ENCODE measurements at places on chromosomes 7 and 10.

GRCh38 chr10:109933984-109934565 lies 10.8 kb upstream of the XPNPEP1 start:
- DNase-seq = no peak

GRCh38 chr10:76298329-76298728 lies 866.9 kb downstream of the LRMDA start:
- no peak for DNase-seq

DNA sequence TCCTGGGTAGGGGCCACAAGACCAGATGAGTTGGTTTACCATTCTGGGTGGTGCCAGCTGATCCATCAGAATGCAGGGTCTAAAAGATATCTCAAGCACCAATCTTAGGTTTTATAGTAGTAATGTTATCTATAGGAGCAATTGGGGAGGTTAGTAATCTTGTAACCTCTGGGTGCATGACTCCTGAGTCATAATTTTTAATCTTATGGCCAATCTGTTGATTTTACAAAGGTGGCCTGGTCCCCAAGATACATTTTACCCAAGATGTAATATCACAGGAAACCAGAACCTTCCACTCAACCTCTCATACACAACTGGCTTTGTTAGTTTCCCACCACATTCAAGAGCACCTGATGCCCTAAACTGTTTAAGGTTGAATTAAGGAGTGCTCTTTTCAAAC lies 79.5 kb downstream of the C1GALT1 start:
- no peak for DNase-seq

DNA sequence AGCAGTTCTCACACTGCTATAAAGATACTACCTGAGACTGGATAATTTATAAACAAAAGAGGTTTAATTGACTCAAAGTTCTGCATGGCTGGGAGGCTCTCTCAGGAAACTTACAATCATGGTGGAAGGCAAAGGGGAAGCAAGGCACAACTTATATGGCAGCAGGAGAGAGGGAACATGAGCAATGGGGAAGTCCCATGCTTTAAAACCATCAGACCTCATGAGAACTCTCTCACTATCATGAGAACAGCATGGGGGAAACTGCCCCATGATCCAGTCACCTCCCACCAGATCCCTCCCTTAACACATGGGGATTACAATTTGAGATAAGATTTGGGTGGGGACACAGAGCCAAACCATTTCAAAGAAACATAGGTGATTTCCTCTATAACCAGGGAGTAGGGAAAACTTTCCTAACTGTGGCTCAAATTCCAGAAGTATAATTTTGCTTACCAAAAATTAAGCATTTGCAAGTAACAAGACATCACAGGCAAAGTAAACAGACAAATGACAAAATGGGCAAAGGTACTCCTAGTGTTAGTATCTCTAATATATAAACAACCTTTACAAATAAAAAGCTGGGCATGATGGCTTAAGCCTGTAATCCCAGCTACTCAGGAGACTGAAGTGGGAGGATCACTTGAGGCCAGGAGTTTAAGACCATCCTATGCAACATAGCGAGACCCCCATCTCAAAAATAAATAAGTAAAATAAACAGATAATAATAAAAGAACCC lies 88.0 kb downstream of the KBTBD2 start:
- no peak for DNase-seq

DNA sequence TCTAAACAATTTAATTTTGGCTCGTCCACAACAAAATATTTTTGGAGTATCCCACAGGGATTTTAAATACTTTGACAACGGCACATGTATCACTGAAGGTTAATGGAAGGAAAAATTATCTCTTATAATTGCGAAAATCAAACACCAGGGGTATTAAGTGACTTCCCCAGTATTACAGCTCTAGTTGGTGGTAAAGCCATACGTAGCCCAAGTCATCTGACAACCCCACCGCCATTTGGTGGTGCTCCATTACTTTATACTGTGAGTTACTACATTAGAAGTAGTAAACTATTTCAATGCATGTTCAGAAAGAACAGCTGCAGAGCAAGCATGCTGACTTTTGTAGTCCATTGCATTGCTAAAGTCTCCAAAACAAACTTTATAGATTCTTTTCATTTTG lies 179.7 kb downstream of the HGF start:
- no peak for DNase-seq

- no peak for DNase-seq
Measured at GRCh38 chr10:126029999-126030398, 133.6 kb downstream of the FANK1 start.

DNA sequence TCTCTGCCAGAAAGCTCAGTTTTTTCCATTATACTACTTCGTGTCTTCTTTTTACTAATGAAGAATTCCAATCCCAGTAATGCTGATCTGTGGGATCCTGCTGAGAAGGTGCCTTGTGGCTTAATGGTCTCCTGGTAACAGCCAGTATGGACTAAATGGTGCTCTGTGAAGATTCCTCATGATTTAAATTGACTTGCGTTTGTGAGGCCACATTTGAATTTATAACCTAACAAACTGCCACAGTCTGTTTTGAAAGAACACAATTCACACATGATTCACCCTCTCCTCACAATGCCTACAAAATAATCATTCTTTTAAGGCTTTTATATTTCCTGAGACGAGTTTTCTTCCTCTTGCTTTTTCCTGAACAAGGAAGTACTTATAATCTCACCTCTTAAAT lies 140.0 kb downstream of the MBL2 start:
- DNase-seq = no peak

DNA sequence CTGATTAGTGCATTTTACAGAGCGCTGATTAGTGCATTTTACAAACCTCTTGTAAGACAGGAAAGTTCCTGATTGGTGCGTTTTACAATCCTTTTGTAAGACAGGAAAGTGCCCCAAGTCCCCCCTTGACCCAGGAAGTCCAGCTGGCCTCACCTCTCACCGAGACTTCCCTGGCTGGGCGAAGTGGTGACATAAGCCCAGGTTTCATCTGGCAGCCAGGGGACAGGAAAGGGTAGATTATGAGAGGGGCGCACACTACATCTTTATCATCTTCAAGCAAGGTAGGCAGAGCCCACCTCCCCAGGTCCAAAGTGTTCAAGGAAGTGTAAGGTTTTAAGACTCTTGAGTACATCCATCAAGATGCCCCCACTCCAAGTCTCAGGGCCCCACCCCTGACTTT lies 5.5 kb upstream of the GDF10 start:
- DNase-seq = peak; percentile 2

- no peak for DNase-seq
Measured at GRCh38 chr10:17216901-17217395, 11.1 kb upstream of the VIM start.

DNA sequence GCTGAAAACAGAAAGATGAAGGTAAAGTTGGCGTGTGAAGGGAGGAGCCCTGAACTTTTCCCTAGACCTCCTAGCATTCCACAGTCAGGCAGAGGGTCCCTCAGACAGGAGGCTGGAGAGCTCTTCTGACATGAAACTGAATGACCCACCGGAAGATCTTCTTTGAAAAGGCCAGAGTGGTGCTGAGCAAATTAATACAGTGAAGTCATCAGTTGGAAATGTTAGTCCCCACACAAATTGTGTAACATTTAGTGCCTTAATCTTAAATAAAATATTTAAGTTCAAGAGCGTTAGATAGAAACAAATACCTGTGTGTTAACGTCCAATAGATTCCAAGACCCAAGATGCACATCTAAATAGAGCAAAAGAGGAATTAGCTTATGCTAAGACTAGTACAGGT lies 49.0 kb upstream of the WNT16 start:
- no peak for DNase-seq

- DNase-seq = no peak
Measured at GRCh38 chr10:101892782-101893391, 49.3 kb upstream of the KCNIP2 start.

- no peak for DNase-seq
Measured at GRCh38 chr7:341841-342638, 52.1 kb downstream of the FOXL3 start.

- peak; percentile 79 for DNase-seq
Measured at GRCh38 chr7:20219446-20220292, 2.5 kb upstream of the MACC1 start.

GRCh38 chr7:129298268-129298893 lies 73.6 kb downstream of the AHCYL2 start:
- no peak for DNase-seq

DNA sequence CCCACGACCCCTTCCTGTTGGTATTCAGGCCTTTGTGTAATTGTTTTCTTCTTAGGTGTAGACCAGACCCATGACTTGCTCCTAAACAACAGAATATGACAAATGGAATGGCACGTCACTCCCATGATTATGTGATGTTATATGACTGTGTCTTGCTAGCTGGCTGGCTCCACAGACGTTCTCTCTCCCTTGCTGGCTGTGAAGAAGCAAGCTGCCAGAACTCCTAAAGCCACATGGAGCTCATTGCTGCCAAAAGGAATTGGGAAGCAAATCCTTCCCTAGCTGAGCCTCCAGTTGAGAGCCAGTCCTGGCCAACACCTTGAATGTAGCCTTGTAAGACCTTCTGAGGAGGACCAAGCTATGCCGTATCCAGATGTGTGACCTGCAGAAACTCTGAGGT lies 74.2 kb downstream of the RAB18 start:
- DNase-seq = no peak

- peak; percentile 48 for DNase-seq
Measured at GRCh38 chr7:157499121-157499834, 162.5 kb downstream of the DNAJB6 start.

DNA sequence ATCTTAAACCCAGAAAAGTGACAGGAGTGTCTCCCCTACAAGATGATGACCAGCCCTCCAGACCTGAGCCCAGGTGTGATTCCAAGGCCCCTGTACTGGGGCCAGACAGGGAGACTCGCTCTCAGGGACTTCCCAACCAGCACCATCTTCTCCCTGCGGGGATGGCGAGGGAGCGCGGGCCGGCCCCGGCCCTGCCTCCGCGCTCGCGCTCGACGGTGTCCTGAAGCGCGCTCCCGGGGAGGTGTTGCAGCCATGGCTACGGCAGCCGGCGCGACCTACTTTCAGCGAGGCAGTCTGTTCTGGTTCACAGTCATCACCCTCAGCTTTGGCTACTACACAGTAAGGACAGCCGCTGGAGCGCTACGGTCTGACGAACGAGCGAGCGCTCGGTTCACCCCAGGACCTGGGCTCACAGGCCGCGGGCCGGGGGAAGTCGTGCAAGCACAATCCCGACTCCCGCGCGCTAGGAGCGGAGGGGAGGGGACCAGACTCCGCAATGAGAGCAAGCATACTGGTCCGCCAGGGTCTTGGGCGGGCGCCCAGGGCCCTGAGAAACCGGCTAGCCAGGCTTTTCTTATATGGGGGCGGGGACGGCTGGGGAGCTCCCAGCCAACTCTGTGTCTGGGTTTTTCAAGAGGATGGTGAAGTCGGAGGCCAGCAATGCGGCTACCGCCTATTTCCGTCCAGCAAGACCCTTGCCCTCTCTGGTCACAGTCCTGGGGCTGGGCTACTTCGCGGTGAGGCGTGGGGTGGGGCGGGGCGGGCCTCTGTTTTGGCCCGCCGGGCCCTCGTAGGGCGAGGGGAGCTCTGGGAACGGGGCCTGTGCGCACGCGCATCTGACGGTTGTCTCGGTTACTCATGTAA lies at the start of gene TMEM254:
Gene TMEM254, plus strand, starts transcription at position 218 of the 864 bp plus-strand sequence. Its CDS starts 35 bp downstream, at position 253.
- DNase-seq = peak; percentile 98

DNA sequence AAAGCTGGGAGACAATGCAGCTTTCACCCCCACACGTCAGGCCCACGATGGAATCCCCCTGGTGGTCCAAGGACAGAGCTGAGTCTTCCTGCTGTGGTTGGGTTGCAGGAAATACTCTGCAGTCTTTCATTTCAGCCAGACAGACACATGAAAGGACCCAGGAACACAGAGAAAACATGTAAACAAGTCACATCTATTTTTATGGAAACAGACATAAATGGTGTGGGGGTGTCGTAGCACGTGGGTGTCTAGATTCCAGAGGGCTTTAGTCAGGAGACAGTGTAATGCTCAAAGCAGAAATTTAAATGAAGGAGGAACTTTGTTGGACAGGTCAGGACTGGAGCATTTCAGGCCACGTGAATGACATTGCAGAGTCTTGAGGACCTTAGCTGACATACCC lies 444.6 kb downstream of the SUGCT start:
- no peak for DNase-seq

GRCh38 chr7:36755484-36755883 lies 31.2 kb upstream of the AOAH start:
- DNase-seq = no peak

DNA sequence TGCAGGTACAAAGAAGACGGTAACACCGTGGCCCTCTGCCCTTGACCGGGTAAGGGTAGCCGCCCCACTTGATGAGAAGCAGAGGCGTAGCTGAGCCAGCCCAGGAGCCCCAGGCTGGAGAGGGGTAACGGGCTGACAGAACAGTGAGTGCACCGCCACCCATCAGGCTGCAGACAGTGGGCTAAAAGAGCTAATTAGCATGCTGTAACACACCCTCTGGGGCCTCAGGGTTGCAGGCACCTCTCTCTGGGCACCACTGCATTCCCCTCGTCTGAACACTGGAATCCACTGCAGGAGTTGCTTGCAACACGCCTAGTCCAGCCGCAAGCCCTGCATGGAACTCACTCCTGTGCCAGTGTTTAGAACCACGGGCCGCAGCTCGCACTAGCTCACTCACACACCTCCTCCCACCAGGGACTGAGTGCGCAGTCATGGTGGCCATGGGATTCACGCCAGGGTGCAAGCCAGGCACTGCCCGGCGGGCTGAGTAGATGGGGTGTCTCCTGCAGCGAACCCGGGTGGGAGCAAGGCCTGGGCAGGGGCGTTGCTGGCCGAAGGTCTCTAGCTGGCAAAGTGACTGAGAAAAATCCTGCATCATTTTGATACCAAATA lies 36.1 kb downstream of the AGMO start:
- DNase-seq = no peak

DNA sequence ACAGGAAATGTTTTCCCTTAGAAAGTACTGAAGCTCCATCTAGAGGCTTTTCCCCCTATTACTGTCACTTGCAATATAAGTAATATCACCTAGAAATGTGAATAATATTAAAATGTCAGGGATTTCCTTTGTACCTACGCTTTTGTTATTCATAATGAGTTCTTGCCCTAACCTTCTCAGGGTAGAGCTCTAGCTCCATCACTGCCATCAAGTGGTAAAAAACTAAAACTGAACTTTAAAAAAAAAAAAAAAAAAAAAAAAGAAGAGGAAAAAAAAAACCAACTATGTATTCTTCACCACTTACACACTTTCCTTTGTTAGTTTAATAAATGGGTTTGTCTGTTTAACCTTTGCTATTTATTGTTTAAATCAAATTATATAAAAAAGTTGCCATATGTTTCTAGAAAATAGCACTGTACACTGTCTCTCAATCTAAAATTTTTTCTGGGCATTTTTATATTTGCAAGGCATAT lies 49.9 kb downstream of the DNAJC1 start:
- DNase-seq = no peak

GRCh38 chr10:10977978-10978377 lies 39.7 kb upstream of the CELF2 start:
- no peak for DNase-seq
